ENCODE measurements at places on chromosomes 13 and 19.

DNA sequence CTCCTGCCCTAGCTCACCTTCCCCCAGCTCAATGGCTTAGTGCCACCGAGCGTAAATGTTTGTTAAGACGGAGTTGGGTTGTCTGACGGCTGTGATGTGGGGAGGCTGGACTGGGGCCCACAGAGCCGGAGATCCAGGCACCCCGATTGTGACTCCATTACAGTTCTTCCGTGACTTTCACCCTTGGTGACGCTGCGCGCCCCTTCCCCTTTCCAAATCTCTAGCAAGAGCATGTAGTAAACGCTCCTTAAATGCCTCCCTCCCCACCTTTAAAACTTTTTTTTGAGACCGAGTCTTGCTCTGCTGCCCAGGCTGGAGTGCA is 829 bp downstream of the REEP6 start:
- no peak for DNase-seq

DNA sequence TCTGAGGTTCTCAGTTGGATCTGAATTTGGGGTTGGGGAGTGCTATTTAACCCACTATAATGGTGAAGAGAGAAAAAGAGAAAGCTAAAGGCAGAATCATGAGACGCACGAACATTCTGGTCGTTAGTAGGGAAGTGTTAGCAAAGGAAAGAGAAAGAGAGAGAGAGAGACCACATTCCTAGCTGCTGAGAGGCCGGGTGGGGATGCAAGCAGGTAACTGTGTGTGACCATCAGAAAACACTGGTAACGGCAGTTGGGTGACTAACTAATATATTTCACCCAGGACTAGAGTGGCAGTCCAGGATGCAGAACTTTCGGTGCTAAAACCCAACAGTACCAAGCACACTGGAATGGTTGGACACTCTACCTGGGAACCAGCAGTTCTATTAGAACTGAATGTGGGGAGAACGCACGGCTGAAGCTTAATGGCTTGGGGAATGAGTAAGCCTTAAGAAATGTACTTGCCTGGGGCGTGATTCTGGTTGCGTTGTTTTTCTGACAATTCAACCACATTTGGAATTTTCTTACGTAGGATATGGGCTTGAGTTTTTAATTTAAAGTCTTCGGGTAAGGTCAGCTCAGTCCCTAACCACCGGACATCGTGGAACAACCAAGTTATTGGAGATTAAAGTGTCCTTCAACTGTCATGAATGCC is 130.2 kb downstream of the DNAJC15 start:
- no peak for DNase-seq

DNA sequence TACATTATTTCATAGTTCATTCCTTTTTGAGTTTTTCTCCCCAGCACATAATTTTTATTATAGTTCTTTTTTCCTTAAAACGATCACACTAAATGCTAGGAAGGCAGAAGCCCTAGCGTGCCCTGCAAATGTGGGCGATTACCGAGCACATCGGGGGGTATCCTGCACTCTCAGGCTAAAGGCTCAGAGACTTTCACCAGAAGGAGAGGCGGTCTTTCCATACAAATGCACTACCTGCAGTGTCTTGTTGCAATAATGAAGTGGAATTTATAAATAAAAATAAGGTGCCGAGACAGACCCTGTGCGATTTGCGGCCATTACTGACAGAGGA is 29.3 kb upstream of the SPACA7 start:
- DNase-seq = no peak

- DNase-seq = no peak
These were observed 21.3 kb upstream of the LPAR6 start for GRCh38 chr13:48434200-48434599.

DNA sequence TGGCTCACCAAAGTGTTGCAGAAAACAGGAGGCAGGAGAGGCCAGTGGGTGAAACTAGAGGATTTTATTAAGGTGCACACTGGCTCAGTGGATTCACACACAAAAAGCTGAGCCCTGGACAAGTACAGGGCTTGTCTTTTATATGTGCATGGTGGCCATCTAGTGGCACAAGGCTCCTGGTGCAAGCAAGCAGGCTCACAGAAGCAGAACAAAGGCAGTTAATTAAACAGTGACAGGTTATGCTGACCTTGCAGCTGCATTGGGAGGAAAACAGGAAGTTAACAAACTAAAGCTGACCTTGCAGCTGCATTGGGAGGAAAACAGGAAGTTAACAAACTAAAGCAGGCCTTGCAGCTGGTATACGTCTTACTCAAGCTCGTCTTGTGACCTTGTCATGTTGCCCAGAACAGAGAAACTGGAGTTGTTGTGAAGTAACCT is 65.3 kb upstream of the ZNF681 start:
- no peak for DNase-seq

GRCh38 chr19:52069653-52070052 is 21.0 kb upstream of the ZNF432 start:
- no peak for DNase-seq

DNA sequence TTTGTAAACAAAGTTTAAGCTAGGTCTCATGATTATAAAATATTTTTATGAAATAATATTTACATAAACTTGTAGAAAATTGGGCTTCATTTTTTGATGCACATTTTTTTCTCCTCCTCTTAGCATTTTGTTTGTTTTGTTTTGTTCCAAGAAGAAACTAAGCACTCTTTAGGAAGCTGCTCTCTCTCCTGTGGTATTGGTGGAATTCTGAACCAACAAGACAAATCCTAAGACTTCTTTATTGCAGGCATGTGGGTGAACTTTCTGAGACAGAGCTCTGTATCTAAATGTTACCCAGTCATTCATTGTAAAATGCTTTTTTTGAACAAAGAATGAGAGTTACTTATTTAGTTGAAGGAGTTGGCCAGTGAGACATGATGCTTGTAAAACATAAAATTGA is 39.3 kb downstream of the LMO7 start:
- DNase-seq = no peak

DNA sequence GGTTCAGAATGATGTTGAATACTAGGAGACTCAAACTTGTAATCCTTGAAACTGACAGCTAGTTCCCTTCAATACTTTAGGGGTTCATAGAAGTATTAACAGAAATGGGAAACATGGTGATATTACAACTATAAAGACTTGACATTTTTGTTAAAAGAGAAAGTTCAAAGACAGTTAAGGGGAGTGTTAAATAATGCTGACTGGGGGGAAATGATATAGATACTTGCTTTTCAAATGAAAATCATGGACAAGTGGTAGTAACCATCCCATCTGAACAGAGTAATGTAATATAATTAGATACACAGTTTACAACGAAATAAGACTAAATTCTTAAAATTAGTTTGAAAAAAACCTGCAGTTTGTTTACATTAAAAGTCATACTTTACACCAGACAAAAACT is 6.6 kb upstream of the EEF1AKMT1 start:
- DNase-seq = no peak

DNA sequence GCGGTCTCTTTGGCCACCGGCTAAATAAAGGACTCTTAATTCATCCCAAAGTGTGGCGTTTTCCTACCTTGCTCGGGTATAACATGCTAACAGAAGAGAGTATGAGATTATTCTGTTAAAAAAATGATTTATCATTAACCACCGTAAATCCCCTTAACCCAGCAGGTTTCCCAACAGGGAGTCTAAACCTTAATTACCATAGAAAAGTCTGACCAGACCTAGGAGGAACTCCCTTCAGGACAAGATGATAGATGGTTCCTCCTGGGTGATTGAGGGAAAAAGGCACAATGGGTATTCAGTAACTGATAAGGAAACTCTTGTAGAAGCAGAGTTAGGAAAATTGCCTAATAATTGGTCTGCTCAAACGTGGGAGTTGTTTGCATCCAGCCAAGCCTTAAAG is 193.7 kb downstream of the ZNF737 start:
- no peak for DNase-seq

GRCh38 chr13:78169386-78169785 is 250.8 kb upstream of the EDNRB start:
- no peak for DNase-seq

DNA sequence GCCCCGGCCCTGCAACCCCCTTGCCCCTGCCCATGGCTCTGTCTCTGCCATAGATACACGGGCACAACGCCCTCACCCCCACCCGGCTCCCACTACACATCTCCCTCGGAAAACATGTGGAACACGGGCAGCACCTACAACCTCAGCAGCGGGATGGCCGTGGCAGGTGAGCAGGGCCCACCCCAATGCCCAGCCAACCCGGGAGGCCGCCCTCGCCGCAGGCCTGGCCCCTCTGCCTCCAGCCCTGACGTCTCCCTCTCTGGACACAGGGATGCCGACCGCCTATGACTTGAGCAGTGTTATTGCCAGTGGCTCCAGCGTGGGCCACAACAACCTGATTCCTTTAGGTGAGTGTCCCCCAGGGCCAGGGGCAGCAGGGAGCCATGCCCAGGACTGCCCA is 7.7 kb downstream of the YIPF2 start:
- no peak for DNase-seq

GRCh38 chr19:48634424-48635262 is 2.5 kb downstream of the DBP start:
- DNase-seq = peak; percentile 87

- DNase-seq = no peak
These were observed 1140.4 kb downstream of the EFNB2 start for GRCh38 chr13:105395041-105395440.

DNA sequence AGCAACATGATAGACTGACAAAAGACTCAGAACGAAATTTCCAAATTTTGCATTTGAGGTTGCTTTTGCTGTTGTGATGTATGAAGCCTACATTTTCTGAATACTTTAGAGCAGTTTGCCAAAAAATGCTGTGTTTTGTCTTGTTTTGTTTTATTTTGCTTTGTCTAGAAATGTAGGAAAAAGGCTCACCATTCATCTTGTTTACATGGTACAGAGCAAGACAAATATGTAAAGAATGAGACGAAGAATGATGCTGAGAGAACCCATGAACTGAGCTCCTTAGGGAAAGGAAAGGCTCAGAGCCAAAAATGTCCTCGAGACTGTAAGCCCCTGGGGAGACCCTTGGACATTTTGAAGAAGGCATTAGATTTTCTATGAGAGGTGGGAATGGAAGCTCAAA is 6.8 kb upstream of the SPART start:
- DNase-seq = no peak
